ENCODE measurements at places on chromosomes 5 and 9.

DNA sequence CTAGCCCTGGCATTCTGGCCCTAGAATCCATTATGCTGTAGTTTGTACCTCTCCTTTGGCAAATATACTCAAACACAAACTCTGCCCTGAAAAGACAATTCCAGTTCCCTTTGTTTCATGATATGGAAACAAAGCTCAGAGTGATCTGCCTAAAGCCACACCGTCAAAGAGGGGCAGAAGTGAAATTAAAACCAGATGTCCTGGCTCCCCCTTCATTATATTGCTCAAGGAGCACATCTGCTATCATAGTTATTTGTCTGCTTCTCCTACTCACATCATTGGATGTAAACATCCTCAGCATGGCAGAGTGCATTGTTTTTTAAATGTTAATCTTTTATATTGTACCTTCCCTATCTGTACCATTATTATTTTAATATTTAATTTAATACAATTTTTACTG, 266.7 kb upstream of the SMARCA2 start:
- no peaks in the 10 kb centered on the region for H3K4me1 ChIP-seq
- H3K27me3 ChIP-seq: peaks cover 11% of the 10 kb centered on the region
- H3K27ac ChIP-seq: no peak overlapping the region
- H3K36me3 ChIP-seq: no peaks in the 10 kb centered on the region
- H3K4me3 ChIP-seq: no peak overlapping the region
- no peak for DNase-seq

- DNase-seq: no peak
- peak overlapping the region; percentile 88 for H3K27ac ChIP-seq
- H3K27me3 ChIP-seq: peaks cover 25% of the 10 kb centered on the region
These were observed 1.1 kb upstream of the BRD3 start for GRCh38 chr9:134068744-134069479.

GRCh38 chr9:84823421-84824271, 154.1 kb downstream of the NTRK2 start:
- H3K36me3 ChIP-seq: no peaks in the 10 kb centered on the region
- DNase-seq: no peak
- peaks cover 5% of the 10 kb centered on the region for H3K27me3 ChIP-seq
- peaks cover 7% of the 10 kb centered on the region for H3K4me1 ChIP-seq

- no peak overlapping the region for H3K4me3 ChIP-seq
- no peaks in the 10 kb centered on the region for H3K36me3 ChIP-seq
- H3K4me1 ChIP-seq: no peaks in the 10 kb centered on the region
- H3K27me3 ChIP-seq: peaks cover 4% of the 10 kb centered on the region
- H3K27ac ChIP-seq: no peak overlapping the region
These were observed 416.9 kb downstream of the PSAT1 start for GRCh38 chr9:78713614-78714405.

DNA sequence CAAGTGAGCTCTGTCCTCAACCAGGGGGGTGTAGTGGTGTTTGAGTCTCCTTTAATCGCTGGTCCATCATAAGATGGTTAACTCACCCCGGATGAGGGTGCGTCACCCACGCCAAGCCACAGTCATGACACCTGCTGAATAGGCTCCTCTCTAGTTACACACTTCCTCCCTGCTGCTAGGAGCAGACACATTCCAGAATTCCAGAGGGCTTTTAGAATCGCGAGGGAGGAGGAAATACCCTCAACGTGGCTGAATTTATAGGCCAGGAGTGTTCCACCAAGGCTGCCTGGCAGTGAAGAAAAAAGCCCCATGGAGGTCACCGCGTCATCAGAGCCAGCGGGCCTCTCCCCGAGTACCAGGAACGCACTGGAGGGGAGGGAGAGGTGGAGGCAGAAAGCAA, 5.1 kb downstream of the GLRX start:
- peaks cover 13% of the 10 kb centered on the region for H3K4me1 ChIP-seq
- no peak overlapping the region for H3K27ac ChIP-seq
- no peaks in the 10 kb centered on the region for H3K27me3 ChIP-seq

DNA sequence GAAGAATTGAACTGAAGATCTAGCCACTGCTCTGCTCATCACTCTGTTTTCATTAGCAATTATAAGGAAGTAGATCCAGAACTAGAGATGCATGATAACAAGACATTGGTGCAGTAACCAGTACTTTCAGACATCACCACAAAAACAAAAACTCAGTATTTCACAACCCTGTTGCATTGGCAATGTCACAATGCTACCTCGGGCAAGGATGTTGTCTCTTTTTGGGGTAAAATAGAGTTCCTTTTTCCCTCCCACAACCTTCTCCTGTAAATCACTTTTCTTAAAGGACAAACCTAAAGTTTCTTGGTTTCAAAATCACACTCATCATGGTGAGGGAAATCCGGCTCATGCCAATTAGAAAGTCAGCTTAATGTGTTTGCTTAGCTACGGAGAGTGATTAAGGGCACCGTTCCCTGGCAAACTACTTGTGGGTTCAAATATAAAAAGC, 420.1 kb upstream of the MEF2C start:
- DNase-seq: no peak
- H3K36me3 ChIP-seq: no peaks in the 10 kb centered on the region
- peaks cover 6% of the 10 kb centered on the region for H3K4me1 ChIP-seq
- H3K4me3 ChIP-seq: no peak overlapping the region
- no peak overlapping the region for H3K27ac ChIP-seq
- H3K27me3 ChIP-seq: no peaks in the 10 kb centered on the region

DNA sequence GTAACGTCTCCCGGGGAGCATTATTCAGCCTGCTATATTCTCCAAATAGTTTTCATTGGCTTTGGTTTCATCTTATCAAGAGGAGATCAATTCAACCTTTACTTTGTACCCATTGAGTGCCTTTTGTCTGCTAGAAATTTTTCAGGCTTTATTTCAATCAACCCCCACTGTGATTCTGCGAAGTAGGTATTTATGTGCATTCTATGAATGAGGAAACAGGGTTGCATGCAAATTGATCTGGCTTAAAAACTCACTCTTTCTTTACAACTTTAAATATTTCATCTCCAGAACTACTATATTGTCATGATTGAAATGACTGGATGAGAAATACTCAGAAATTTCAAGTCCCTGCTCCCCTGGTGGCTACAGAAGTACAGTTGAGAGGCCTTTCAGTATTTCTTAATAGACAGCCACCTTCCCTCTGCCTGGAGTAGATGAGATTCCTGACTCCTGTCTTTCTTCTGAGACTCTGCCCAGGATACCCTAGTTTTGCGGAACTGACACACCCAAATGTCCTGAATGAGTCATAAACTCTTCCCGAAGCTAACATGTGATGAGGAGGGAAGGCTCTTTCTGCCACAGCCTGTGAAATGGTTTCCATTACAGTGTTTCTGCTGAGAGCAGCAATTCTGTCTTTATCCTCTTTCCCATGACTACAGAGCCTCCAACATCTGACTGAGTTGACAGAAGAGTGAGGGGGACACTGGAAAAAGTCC, 52.6 kb upstream of the TNC start:
- no peak for DNase-seq
- peaks cover 1% of the 10 kb centered on the region for H3K4me1 ChIP-seq
- no peak overlapping the region for H3K27ac ChIP-seq
- H3K36me3 ChIP-seq: no peaks in the 10 kb centered on the region
- H3K27me3 ChIP-seq: no peaks in the 10 kb centered on the region
- H3K4me3 ChIP-seq: no peak overlapping the region

- H3K36me3 ChIP-seq: peaks cover 38% of the 10 kb centered on the region
- H3K4me3 ChIP-seq: no peak overlapping the region
- peak overlapping the region; percentile 21 for H3K27ac ChIP-seq
- DNase-seq: no peak
These were observed 58.0 kb downstream of the GPR21 start for GRCh38 chr9:123091459-123091858.

GRCh38 chr5:23446424-23446823, 61.0 kb upstream of the PRDM9 start:
- DNase-seq: no peak
- H3K27ac ChIP-seq: no peak overlapping the region
- no peak overlapping the region for H3K4me3 ChIP-seq

DNA sequence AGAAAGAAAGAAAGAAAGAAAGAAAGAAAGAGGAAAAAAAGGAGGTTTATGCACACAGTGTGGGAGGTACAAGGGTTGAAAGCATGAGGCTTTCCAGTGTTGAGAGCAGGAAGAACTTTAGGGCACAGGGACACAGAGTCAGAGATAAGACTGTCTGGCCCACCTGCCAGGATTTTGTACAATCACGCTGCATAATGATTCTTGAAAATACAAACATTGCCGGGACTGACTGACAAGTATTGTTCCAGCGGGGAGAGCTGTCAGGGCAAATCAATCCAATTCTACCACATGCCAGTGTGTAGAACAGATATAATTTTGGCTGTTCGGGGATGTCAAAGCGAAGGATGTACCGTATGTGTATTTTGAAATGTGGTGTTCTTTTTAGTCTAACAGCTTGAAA, 254.7 kb downstream of the NTRK2 start:
- peaks cover 9% of the 10 kb centered on the region for H3K4me1 ChIP-seq
- peaks cover 8% of the 10 kb centered on the region for H3K27me3 ChIP-seq
- no peak overlapping the region for H3K27ac ChIP-seq
- DNase-seq: no peak

- H3K4me3 ChIP-seq: no peak overlapping the region
- H3K27me3 ChIP-seq: peaks cover 10% of the 10 kb centered on the region
- no peaks in the 10 kb centered on the region for H3K36me3 ChIP-seq
- peaks cover 2% of the 10 kb centered on the region for H3K4me1 ChIP-seq
- no peak overlapping the region for H3K27ac ChIP-seq
- no peak for DNase-seq
These were observed 391.1 kb downstream of the ARHGEF28 start for GRCh38 chr5:74017112-74017511.

DNA sequence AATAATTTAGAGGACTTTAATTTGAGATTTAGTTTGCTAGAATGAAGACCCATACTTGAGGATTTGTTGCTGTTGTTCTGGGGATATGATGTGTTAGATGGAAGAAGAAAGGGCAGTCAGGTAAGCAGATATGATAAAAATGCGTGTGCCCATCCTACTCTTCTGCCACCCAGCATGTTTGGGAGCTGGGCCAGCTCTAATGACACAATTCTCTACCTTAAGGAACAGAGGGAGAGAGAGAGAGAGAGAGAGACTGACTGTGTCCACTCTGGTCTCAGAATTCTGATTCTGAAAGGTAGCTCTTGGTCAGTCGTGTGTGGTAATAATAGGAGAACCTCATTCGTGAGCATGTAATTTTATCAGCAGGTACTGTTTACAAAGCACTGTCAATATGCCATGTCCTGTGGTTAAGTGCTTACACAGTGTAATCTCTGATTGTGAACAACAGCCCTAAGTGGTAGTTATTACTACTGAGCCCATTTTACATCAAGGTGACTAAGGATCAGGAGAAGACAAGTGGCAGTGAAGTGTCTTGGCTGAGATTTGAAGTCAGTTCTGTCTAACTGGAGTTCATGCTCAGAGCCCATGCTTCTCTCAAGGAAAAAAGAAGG, 307.4 kb upstream of the SEMA6A start:
- peaks cover 36% of the 10 kb centered on the region for H3K27me3 ChIP-seq
- H3K36me3 ChIP-seq: no peaks in the 10 kb centered on the region
- H3K4me3 ChIP-seq: no peak overlapping the region
- DNase-seq: no peak
- peaks cover 10% of the 10 kb centered on the region for H3K4me1 ChIP-seq

- H3K27ac ChIP-seq: no peak overlapping the region
- peaks cover 5% of the 10 kb centered on the region for H3K27me3 ChIP-seq
- no peak for DNase-seq
- H3K4me3 ChIP-seq: no peak overlapping the region
- no peaks in the 10 kb centered on the region for H3K36me3 ChIP-seq
These were observed 134.0 kb upstream of the RASEF start for GRCh38 chr9:83196946-83197345.

- no peak overlapping the region for H3K27ac ChIP-seq
- H3K27me3 ChIP-seq: no peaks in the 10 kb centered on the region
- no peak overlapping the region for H3K4me3 ChIP-seq
- H3K36me3 ChIP-seq: no peaks in the 10 kb centered on the region
- H3K4me1 ChIP-seq: peaks cover 8% of the 10 kb centered on the region
These were observed 495.8 kb upstream of the RORB start for GRCh38 chr9:74001382-74001781.

GRCh38 chr5:91301106-91301846, 81.8 kb downstream of the ARRDC3 start:
- H3K4me1 ChIP-seq: peaks cover 1% of the 10 kb centered on the region
- H3K4me3 ChIP-seq: no peak overlapping the region
- no peaks in the 10 kb centered on the region for H3K36me3 ChIP-seq
- H3K27me3 ChIP-seq: no peaks in the 10 kb centered on the region

Data from progenitor cell of endocrine pancreas (in vitro differentiated cells).